A549 treated with dexamethasone at 1 μM for 4 hours (cell line): ENCODE measurements at places on chromosomes 3 and 15. TPM values are rescaled to one million over a fixed set of nuclear protein-coding genes. Genes with fewer than 3 reads are reported as not detected.

The CCK gene
- total RNA-seq: 1.6 to 2.6 TPM (median 1.7 TPM) in 5 replicates

The ZNF710 gene
- 12.5 to 19.9 TPM (median 17.5 TPM) in 5 replicates for total RNA-seq

The SLC9A9 gene
- 0.07 to 0.40 TPM (median 0.27 TPM) in 5 replicates for total RNA-seq

The SLC26A6 gene
- 10.2 to 17.3 TPM (median 14.0 TPM) in 5 replicates for total RNA-seq
